ENCODE measurements at places on chromosomes 12 and 14. TPM values are rescaled to one million over a fixed set of nuclear protein-coding genes. Genes with fewer than 3 reads are reported as not detected.

The CLEC9A gene
- not detected for total RNA-seq

The FIGNL2 gene
- total RNA-seq = 0.23 TPM

The ANO2 gene
- not detected for total RNA-seq

The GALNT4 gene
- 16.0 TPM for total RNA-seq

The RIMBP2 gene
- not detected for total RNA-seq

The KRT72 gene
- total RNA-seq = not detected

The C12orf50 gene
- 0.12 TPM for total RNA-seq

The NTN4 gene
- total RNA-seq = 48.9 TPM

The TRIAP1 gene
- total RNA-seq = 75.5 TPM

The PALS1 gene
- total RNA-seq = 15.7 TPM

The EMP1 gene
- total RNA-seq = 183 TPM

The HOXC4 gene
- total RNA-seq = 3.4 TPM

The CFAP251 gene
- 0.96 TPM for total RNA-seq

The CLEC7A gene
- not detected for total RNA-seq

The KRT6A gene
- total RNA-seq = 8.1 TPM

The APPL2 gene
- total RNA-seq = 18.8 TPM

The TAS2R20 gene
- total RNA-seq = 0.10 TPM

The OR11G2 gene
- not detected for total RNA-seq

The SMIM41 gene
- not detected for total RNA-seq

The TSHR gene
- not detected for total RNA-seq

The HVCN1 gene
- total RNA-seq = 0.53 TPM

The TUNAR gene
- not detected for total RNA-seq

The PPP4R4 gene
- 0.21 TPM for total RNA-seq

The CISTR gene
- not detected for total RNA-seq

The ERBB3 gene
- total RNA-seq = 1.2 TPM

The PACS2 gene
- 25.1 TPM for total RNA-seq

The LRRK2 gene
- total RNA-seq = 1.6 TPM

The MAP1LC3B2 gene
- 1.8 TPM for total RNA-seq

The KCNC2 gene
- total RNA-seq = not detected

The CD4 gene
- not detected for total RNA-seq

The GALNT6 gene
- total RNA-seq = 3.3 TPM

The IL26 gene
- not detected for total RNA-seq

The SERPINA9 gene
- total RNA-seq = not detected

The GPR68 gene
- 0.20 TPM for total RNA-seq

The NABP2 gene
- total RNA-seq = 59.1 TPM

The TEX52 gene
- not detected for total RNA-seq

The EFS gene
- total RNA-seq = not detected

The NTF3 gene
- not detected for total RNA-seq

The RIMKLB gene
- 22.9 TPM for total RNA-seq

The KLRC2 gene
- 1.9 TPM for total RNA-seq

The CCDC60 gene
- not detected for total RNA-seq

The STON2 gene
- 1.3 TPM for total RNA-seq

The SOX5 gene
- total RNA-seq = not detected

The KIF26A gene
- total RNA-seq = 3.0 TPM

The GLS2 gene
- total RNA-seq = not detected

The TDP1 gene
- 14.1 TPM for total RNA-seq

The RD3L gene
- total RNA-seq = not detected

The CCDC184 gene
- total RNA-seq = 3.2 TPM

The TTC8 gene
- total RNA-seq = 36.8 TPM

The FOXM1 gene
- total RNA-seq = 89.8 TPM

The SPIC gene
- total RNA-seq = not detected

The SLC25A21 gene
- total RNA-seq = 0.68 TPM

The C3AR1 gene
- total RNA-seq = not detected

The RAB15 gene
- total RNA-seq = 20.2 TPM

The SDR9C7 gene
- not detected for total RNA-seq
